IPS DF 19.7 (cell line): ENCODE measurements at places on chromosomes 6 and 20.

DNA sequence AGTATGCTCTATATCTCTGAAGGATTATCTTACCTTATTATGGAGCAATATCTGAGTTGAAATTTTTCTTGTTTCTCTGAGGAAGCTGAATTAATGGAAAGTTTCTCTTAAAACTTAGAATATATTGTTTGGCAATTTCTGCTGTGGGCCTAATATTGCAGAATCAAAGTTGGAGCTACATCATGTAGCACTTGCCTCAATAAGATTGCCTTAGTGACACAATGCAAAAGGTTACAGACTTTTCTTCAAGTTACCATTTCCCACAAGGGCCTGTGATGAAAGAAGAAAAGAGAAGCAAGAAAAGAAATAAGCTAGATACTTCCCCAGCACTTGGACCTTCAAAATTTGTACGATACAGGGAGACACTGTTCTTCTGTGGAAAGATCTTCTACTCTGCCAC lies 151.2 kb downstream of the SOBP start:
- DNase-seq = no peak

DNA sequence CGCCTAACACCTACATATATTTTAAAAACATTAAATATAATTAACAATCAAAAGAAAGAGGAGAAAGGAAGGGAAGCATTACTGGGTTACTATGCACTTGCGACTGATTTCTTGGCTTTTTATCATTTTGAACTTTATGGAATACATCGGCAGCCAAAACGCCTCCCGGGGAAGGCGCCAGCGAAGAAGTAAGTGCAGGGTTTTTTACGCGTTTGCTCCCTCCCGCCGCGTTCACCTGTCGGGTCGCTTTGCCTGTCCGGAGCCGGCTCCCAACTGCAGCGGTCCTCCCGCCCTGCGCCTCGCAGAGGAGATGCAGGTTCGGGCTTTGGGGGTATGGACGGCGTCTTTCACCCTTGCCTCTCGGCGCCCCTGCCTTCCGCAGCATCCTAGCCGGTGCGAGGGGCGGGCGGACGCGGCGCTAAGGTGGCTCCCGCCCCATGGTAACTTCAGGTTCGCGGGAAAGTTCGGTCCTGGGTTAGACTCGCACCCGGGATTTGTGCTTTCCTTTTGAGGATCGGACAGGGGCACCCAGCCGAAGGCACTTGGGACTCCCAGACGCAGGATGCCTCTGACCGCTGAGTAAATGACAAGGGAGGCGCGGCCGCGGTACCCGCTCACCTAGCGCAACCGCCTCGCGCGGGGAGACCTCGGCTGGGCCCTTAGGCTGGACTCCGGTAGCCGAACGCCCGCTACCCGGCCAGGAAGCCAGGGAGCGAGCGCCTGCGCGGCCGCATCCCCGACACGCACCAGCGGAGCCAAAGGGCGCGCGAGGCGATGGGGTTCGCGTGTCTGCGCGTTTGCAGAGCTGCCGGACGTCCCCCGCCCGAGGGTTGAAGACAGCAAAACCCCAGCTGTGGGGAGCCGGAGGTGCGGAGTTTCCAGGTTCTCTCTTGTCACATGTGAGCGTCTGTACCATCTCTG lies 891 bp downstream of the RSPO3 start:
- no peak for DNase-seq

GRCh38 chr6:140434761-140435160 lies 1060.3 kb upstream of the CITED2 start:
- DNase-seq = no peak

GRCh38 chr20:20931632-20932031 lies 174.5 kb downstream of the LINC00237 start:
- DNase-seq = no peak
